ENCODE measurements at places on chromosomes 5 and 9.

- no peak for DNase-seq
Measured at GRCh38 chr9:93577078-93577974, 942 bp downstream of the PHF2 start.

DNA sequence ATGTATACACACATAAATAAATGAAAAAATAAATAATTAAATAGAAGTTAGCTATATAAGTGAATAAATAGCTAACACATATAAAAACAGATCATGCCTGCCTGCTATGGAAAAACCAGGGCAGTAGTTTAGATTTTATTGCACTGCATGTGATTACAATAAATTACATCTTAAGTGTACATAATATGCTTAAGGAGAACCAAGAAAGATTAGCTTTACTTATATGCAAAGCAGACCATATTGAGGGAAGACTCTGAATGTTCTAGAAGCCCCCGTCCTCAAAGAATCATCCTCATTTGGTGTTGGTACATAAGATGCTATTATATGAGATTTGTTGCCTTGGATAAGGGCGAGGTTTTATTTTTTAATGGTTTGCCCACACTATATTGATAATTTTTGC, 5.9 kb upstream of the CTXN3 start:
- DNase-seq: no peak

DNA sequence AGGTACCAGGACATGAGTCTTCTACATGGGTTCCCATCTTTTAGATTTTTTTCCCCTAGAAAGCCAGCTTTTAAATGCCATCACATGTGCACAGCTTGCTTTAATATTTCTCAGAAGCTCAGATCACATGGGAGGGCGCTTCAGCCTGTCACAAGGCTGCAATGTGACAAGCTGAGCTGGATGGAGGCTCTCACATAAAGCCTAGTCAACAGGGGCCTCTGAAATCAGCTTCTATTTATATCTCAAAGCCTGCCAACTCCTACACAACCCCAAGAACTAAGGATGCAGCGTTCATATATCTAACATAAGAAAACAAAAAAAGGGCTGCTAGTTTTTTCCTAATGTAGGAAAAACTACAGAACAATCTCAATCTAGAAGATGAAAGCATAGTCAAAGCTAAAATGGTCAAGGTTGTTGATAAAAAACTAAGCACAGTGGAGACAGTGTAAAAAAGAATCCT, 2.3 kb downstream of the ZFAND5 start:
- peak; percentile 78 for DNase-seq

DNA sequence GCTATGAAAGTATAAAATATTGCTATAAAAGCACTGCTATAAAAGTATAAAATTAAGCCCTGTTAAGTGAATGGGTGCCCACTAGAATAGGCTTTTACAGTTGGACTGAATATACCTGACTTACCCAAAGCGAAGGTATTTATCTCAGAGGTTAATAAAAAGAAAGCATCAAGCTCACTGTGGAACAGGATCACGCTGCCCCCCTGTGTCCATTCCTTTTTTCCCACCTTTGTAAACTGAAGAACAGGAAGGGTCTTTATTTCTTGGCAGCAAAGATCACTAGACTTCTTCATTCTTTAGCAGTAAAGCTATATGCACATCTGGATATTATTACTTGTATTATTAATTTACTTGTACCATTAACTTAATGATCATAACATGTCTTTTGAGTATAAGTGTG, 22.1 kb upstream of the PLPP6 start:
- DNase-seq: peak; percentile 77

DNA sequence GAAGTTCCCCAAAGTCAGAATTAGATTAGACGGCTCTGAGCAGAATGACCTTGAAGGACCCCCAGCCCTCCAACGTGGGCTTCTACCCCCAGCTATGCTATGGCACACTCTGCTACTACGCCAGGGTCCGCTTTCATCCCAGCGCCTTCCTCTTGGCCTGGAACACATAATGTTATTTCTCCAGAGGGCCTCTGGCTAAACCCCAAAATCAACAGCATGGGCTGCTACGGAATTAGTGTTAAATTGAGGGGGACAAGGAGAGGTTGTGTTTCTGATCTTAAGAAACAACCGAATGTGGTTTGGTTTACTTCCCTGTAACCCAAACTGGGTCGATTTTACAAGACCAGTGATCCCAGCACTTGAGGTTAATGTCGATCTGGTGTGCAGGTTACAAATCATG, 97.1 kb downstream of the ZNF618 start:
- DNase-seq: no peak

GRCh38 chr9:126395439-126396212, 69.0 kb downstream of the MVB12B start:
- peak; percentile 25 for DNase-seq

DNA sequence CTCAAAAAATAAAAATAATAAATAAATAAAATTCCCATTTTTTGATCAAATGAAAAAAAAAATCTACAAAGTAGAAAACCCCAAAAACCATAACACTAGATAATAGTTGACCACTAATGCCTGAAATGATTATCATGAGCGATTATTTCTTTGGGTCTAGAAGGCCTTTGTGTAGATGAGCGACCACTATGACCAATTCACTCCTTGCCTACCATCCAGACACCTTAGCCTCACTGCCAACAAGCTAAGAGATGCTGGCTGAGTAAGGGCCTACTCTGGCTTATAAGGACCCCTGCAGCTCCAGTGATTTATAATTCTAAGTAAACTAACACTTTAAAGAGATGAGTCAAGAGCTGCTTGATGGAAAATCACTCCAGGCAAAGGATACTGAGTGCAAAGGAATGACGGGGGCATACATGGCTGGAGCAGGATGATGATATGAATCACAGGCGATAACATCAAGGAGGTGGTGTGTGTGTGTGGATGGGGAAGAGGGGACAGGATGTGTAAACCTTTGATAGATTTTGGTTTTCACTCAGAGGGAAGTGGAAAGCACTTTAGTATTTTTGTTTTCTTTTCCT, 4.8 kb upstream of the F2RL1 start:
- no peak for DNase-seq

GRCh38 chr5:59921816-59922215, 28.3 kb upstream of the PDE4D start:
- no peak for DNase-seq

GRCh38 chr5:31471916-31472315, 60.0 kb downstream of the DROSHA start:
- no peak for DNase-seq

DNA sequence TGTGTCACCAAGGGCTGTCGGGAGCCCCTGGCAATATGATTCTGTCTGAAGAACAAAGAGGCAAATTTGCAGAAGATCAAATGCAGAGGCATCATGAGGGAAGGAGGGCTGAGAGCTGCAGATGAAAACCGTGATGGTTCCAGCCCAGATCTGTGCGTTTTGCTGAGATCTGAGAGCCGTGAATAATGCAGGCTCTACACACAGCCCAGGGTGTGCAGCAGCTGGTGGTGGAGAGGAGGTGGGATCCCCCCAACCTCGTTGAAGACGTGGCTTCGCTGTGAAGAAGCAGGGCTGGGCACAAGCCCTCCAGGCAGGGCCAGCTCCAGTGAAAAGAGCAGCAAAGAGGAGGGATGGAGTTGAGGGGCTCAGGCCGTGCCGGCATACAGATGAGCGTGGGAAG, 75.5 kb downstream of the TSPAN17 start:
- DNase-seq: no peak

DNA sequence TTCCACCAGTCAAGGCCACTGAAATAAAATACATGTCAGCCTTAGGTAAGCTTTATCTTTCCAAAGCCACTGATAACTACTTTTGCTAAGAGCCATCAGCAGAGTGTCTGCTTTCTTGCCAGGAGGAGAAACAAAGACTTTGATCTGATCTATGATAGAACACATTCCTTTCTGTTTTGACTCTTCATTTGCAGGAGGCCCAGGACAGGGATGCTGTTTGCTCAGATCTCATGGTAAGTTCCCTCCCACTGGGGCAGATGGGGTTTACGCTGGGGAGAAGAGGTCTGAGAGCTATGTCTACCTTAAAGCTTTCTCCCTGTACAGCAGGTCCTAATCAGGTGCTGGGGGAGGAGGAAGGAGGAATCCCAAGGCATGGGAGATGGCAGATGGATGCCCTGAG, 497.6 kb downstream of the NTRK2 start:
- no peak for DNase-seq

GRCh38 chr9:17166346-17166745, 31.5 kb downstream of the CNTLN start:
- no peak for DNase-seq

GRCh38 chr5:173953528-173954090, 35.4 kb upstream of the C5orf47 start:
- DNase-seq: no peak

Measured in activated CD8-positive, alpha-beta T cell treated with anti-CD3 and anti-CD28 coated beads for 36 hours (primary cell).